ENCODE measurements at places on chromosomes 5 and 9. TPM values are rescaled to one million over a fixed set of nuclear protein-coding genes. Genes with fewer than 3 reads are reported as not detected.
A peak's percentile ranks its signal among the peaks of the same experiment; 100 is the strongest.

DNA sequence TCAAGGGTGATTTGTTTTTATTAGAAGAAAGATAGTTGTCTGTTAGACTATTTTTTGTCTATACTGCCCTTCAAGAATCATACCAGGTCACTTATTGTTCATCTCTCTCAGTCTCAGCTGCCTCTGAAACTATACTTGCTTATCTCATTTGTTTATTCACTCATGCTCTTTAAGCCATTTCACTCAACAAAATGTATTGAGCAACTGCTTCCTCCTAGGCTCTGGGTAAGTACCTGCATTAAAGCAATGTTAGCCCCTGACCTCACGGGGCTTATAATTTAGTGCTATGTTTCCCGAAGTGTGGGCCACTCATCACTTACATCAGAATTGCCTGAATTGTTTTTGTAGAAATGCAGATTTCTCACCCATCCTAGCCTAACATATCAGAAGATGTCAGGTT lies 100.9 kb downstream of the DPYSL3 start:
- no peak for DNase-seq

GRCh38 chr5:32512926-32513325 lies 68.4 kb upstream of the ZFR start:
- no peak for DNase-seq

- DNase-seq = no peak
These were observed 163.8 kb downstream of the GABRB2 start for GRCh38 chr5:161382685-161383084.

GRCh38 chr5:175895686-175896102 lies 24.3 kb downstream of the CPLX2 start:
- peak; percentile 57 for DNase-seq

GRCh38 chr5:137665678-137666460 lies 70.0 kb downstream of the KLHL3 start:
- peak; percentile 65 for DNase-seq

GRCh38 chr5:68110264-68110663 lies 105.3 kb upstream of the PIK3R1 start:
- DNase-seq = no peak

DNA sequence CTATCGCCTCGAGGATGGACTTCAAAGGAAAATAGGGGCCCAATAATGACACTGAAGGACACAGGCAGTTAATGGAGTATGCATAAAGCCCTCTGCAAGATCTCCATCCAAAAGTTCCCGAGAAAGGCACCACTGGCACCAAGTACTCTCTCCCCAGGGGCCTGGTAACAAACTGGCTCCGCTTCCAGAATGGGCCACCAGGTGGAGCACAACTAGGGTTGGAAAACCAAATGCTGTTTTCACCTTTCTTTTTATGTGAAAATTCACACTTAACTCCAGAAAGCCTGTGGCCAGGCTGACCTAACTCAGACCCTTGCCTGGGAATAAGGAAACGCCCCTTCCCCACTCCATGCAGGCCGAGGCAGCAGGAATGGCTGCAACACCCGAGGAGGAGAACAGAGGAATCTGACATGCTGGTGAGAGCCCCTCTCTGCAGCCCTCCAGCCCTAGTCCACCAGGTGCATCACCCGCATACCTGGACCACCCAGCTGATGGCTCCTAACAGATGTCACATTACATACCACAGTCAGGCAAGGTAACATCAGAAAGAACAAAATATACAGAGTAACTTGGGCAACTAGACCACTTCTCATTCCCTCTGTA lies 42.8 kb downstream of the CAMSAP1 start:
- peak; percentile 84 for DNase-seq

DNA sequence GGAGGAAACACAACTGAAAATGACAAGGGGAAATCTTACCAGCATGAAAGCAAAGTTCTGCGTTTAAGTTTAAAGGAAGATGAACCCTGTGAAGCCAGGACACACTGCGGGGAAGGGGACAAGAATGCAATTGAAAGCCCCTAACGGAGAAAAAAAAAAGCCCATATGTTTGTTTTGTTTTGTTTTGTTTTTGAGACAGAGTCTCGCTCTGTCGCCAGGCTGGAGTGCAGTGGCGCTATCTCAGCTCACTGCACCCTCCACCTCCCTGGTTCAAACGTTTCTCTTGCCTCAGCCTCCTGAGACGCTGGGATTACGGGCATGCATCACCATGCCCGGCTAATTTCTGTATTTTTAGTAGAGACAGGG lies 2.9 kb downstream of the STK10 start:
- DNase-seq = peak; percentile 47

GRCh38 chr5:161400583-161400982 lies 145.9 kb downstream of the GABRB2 start:
- no peak for DNase-seq

CMYA5 gene
- total RNA-seq = 0.25 TPM

PCDHGA3 gene
- not detected for total RNA-seq

PTPRD gene
- total RNA-seq = not detected
